ENCODE measurements at places on chromosomes 7 and 10.

DNA sequence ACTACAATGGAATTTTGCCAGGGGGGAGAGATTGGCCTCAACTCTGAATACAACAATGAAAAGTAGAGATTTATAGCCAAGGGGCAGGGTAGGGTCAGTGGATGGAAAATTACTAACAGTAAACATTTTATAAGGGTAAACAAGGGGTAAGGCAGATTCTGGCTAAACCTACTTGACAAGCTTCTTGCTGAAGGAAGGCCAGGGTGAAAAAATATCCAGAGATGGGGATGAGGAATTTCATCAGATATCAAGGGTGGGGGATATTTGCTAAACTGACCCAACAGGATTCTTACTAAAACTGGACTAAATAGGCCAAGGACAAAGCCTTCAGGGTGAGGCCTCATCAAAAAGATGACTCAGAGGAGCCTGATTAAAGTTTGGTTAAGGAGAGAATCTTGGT, 156.3 kb downstream of the RTKN2 start:
- DNase-seq = peak; percentile 26

- no peak for DNase-seq
Measured at GRCh38 chr10:78378192-78378591, 344.5 kb downstream of the RPS24 start.

- DNase-seq = no peak
Measured at GRCh38 chr10:115503546-115503945, 410.4 kb downstream of the ATRNL1 start.

- no peak for DNase-seq
Measured at GRCh38 chr7:77393261-77393660, 22.9 kb downstream of the GSAP start.

DNA sequence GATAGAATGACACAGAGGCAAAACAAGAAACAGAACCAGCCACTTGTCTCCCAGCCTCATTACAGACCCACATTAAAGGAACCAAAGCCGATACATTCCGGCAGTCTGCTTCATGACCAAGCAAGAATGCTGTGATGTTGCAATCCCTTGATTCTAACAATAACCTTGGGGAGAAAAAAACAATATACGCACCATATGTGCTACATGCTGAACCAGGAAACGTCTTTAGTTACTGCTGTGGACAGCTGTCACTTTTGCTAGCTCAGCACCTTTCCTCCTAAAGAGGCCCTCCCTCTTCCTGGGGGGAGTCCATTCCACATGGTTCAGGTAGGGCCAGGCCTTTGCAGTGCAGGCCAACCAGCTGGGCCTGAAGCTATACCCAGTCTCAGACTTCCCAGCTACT, 79.1 kb downstream of the PRTFDC1 start:
- DNase-seq = no peak

- no peak for DNase-seq
Measured at GRCh38 chr7:73539709-73540108, 17.6 kb upstream of the BAZ1B start.

DNA sequence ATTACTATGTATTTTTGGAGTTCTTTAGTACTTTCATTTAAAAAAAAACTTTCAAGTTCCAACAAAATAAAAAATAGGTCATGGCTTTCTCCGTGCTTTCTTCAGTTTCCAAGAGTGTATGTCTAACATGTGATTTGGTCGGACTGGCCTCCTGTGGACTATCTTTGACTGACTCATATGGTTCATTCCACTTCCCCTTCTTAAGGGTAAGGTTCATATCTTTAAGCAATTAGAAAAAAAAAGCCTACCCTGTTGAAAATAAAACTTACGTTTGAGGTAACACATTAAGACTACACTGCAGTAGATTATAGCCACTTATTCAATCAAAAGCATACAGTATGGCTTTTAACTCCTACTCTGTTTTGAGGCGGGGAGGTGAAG, 112.8 kb upstream of the AHR start:
- no peak for DNase-seq

GRCh38 chr7:120993553-120994191, 5.2 kb downstream of the CPED1 start:
- DNase-seq = no peak

GRCh38 chr10:95513008-95513589, 48.1 kb downstream of the SORBS1 start:
- DNase-seq = no peak

- DNase-seq = no peak
Measured at GRCh38 chr7:17590221-17590620, 291.8 kb downstream of the AHR start.

GRCh38 chr10:60942134-60942787, 1.7 kb downstream of the RHOBTB1 start:
- no peak for DNase-seq

DNA sequence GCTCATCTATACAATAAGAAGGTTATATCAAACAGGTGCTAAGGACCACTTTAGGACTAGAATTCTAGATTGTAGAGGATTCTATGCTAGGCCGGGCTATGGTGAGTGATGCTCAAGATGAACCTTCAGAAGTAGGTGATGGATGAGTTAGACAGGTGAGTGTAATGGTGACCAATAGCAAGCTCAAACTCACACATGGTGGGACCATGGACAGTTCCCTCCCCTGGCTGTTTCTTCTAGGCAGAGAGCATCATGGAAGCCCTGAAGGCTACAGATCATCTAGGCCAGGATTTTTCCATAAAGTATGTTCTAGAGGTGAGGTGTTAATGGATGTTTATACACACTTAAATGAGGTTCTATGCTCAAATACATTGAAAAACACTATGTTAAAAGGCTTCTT, 162.2 kb upstream of the WDR11 start:
- DNase-seq = no peak

GRCh38 chr7:50393076-50393475, 57.1 kb downstream of the FIGNL1 start:
- DNase-seq = no peak

DNA sequence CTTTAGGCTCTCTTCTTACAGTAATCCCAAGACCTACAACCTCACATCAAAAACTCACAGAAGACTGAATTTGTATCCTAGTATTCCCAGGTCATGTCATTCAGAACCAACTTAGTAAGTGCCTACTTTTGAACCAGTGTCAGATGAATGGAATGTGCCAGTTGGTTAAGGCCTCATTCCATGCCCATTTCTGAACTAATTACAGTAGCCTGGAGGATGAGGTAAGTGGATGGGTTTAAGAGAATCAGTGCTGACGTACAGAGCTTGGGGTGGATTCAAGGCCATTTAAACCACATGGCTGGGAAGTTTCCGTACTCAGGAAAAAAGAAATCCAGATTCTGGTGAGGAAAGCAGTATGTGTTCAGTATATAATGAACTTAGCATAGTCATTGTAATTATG, 21.9 kb upstream of the FOXP2 start:
- no peak for DNase-seq

DNA sequence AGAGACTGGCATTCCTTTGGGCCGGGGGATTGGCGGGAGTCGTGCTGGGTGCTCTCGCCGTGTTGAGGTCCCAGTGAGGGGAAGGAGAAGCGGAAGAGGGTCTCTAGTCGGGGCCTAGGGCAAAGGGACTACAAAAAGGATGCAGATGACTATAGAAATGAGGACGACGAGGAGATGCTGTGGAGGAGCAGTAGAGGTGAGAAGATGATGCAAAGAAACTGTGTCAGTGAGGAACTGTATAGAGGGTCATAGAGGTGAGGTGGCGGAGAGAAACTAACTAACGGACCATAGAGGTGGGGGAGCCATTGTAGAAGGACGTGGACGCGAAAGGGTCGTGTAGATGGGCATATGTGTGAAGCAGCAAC, 324 bp downstream of the TWNK start:
- no peak for DNase-seq

Measured in foreskin melanocyte (primary cell).